ENCODE measurements at places on chromosomes 11 and 22.

- DNase-seq, result no peak
Measured at GRCh38 chr11:11403763-11404725, 51.0 kb upstream of the CSNK2A3 start.

- no peak for DNase-seq
Measured at GRCh38 chr11:92828556-92828955, 140.9 kb upstream of the MTNR1B start.

DNA sequence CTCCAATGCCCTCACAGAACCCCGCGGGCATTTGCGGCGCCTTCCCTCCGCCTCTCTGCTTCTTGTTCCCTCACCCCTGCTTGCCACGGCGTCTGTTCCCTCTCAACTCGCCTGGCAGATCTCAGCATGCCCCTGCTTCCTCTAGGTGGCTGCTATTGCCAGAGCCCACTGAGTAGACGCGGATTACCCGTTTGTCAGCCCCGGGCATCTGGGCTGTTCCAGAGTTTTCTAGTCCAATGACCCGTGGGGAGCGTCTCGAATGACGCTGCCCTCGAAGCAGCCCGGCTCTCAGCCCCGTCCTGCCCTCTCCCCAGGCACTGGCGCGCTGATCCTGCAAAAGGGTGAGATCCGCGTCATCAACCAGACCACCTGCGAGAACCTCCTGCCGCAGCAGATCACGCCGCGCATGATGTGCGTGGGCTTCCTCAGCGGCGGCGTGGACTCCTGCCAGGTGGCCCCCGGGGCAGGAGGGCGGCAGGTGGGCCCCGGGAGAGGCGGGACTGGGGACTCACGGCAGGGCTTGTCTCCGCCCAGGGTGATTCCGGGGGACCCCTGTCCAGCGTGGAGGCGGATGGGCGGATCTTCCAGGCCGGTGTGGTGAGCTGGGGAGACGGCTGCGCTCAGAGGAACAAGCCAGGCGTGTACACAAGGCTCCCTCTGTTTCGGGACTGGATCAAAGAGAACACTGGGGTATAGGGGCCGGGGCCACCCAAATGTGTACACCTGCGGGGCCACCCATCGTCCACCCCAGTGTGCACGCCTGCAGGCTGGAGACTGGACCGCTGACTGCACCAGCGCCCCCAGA is 49.7 kb downstream of the ST14 start:
- no peak for DNase-seq

DNA sequence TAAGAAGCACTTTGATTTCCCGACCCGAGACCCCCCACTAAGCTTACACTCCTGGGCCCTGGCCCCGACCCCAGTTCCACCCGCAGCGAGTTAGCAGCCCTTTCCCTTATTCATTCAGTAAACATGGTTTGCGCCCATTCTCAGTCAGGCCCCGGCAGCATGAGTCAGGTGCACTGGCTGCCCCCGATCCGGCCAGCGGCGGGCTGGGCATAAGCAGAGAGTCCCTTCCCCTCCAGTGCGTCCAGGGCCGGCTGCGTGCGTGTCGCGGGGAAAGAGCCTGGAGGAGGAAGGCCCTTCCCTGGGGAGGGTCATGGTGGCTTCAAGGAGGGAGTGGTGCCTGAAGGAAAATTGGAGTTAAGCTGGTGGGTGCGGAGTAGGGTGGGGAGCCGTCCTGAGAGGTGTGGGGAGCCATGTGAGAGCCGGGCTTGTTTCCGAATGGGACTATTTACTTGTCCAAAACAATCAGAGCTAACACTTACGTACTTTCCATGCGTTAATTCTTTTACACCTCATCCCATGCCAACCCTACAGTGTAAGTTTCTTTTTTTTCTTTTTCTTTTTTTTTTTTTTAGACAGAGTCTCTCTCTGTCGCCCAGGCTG is 657 bp downstream of the IGHMBP2 start:
- DNase-seq, result no peak

DNA sequence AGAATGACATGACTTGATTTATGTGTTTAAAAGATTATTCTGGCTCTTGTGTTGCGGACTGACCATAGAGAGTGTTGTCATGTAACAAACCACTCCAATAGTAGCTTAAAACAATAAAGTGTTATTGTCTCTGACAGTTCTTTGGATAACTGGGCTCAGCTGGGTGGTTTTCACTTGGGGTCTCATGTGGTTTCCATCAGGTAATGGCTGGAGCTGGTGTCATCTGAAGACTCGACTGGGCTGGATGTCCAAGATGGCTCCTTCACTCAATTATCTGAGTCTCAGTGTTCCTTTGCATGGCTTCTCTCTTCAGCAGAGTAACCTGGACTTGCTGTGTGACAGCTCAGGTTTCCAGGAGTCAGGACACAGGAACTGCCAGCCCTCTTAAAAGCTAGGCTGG is 104.3 kb upstream of the NNMT start:
- no peak for DNase-seq

GRCh38 chr11:27061461-27061821 is 20.8 kb downstream of the BBOX1 start:
- no peak for DNase-seq

GRCh38 chr11:35765211-35765610 is 102.6 kb downstream of the TRIM44 start:
- DNase-seq, result no peak

GRCh38 chr22:50605002-50605612 is 4.5 kb downstream of the MAPK8IP2 start:
- no peak for DNase-seq

DNA sequence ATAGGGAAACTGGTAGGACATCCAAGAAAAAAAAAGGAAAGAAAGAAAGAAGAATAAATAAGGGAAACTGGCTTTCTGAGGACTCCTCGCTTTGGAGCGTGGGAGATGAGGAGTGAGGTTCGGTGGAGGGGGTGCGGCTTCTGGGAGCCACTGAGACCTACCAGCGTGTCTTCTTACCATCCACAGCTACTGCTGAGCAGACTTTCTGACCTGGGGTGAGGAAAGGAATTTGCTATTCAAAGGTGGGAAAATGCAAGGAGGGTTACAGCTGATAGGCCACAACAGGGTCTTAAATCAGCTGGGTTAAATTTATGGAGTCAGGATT is 488 bp upstream of the SELENOM start:
- no peak for DNase-seq

GRCh38 chr11:59668188-59668949 is 468 bp downstream of the PATL1 start:
- no peak for DNase-seq

GRCh38 chr11:87281496-87281895 is 243.8 kb downstream of the TMEM135 start:
- no peak for DNase-seq

DNA sequence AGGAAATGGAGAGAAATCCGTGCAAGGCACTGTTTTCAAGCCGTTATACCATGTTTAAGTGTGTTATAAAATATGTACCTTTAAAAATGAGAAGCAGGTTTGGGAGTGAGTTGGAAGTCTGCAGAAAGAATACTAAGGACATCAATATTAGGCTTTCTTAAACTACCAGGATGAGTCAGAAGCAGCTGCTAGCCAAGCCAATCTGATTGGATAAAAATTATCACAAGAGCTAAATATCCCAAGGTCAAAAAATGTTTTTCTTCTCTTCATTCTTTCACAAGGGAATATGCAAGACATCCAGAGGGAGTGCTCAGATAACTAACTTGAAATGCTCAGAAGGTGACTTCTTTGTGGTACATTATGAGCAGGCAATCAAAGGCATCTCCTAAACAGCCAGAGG is 19.3 kb upstream of the CKAP5 start:
- DNase-seq, result no peak

DNA sequence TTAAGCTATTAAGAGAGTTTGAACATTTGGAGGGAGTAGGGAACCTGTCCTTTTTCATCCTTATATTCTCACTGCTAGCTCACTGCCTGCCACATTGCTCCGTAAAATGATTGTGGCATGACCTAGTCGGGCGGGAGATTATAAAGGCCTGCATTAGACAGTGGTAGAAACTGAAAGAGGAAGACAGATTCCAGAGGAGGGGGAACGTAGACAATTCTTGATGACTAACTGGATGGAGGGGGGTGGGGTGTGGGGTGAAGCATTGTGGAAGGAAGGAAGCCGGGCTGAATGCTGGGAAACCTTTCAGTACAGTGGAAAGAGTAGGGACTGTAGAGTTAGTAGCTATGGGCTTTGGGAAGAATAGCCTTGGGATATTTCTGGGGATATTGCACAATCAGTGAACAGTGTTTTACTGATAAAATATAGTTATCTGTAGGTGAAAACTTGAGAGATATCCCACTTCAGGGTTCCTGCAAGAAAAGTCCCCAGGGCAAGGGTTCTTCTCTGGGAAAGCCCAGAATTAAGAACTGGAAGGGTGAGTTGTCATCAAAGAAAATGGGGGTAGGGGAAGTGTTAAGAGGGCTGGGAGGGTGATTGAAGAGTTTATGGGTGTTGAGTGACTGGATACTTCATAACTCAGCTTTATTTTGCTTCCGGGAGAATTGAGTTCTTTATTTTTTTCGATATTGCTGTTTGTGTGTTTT is 2.1 kb downstream of the MED15 start:
- no peak for DNase-seq

GRCh38 chr11:8959546-8960166 is 4.6 kb downstream of the TMEM9B start:
- peak; percentile 5 for DNase-seq

DNA sequence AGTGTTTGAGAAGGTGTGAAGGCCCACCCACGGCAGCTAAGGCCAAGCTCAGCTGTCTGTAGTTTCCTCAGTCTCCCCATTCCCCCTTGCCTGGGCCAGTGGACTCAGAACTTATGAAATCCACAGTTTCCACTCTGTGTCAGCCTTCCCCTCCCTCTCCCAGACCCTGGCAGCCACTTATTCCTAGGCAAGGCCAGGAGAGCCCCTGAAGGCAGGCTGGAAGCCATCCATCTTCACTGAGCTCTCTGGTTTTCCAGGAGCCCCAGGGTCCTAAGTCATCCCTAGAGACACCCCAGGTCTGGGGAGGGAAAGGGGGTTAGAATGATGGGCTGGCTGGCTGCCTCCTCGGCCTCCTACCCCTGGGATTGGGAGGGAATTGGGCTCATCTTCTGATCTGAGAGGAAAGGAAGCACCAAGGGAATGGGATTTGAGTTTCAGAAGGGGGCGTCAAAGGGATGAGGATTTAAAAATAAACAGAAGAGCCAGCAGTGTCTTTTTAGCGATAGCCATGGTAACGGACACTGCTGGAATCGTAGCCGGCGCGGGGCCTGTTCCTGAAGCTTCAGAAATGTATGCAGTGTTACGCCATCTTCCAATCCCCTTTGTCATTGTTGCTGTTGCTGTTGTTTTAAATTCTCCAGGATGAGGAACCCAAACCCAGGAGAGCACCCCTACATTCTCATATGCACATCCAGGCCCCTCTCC is 561.1 kb upstream of the CADM1 start:
- DNase-seq, result no peak

- DNase-seq, result no peak
Measured at GRCh38 chr11:86220653-86221052, 23.9 kb upstream of the EED start.

- DNase-seq, result peak; percentile 11
Measured at GRCh38 chr11:63573881-63574855, 11.0 kb upstream of the PLAAT2 start.

- no peak for DNase-seq
Measured at GRCh38 chr11:124766156-124766555, 4.1 kb upstream of the ESAM start.

DNA sequence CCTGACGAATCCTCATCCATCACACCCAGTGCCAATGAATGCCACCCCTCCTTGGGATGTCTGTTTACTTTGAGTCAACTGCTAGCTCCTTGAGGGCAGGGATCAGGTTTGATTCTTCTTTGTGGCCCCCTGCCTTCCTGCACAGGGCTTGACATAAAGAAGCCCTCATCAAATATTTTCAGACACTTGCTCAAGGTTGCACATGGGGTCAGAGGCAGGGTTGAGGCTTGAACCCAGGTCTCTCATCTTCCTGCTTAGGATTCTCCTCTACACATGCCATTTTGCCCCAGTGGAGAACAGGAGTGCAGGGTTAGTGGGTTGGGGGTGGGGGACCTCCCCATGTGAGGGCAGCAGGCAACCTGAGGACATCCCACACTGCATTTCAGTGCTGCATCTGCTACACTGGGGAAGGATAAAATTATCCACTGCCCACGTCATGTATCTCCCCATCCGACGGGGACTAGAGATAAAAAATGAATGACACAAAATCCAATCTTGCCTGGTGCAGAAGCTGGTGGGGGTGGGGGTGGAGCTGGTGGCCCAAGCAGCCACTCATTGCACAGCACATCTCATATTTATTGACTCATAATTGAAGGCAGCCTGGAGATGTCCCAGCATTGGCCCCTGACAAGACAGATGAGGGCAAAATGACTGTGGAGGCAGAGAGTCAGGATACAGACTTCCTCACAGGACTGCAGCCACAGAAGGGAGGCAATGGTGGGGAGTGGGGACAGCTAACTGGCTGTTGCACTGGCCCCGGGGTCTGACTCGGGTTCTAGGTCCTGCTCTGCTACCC is 41.3 kb downstream of the NEU3 start:
- DNase-seq, result no peak

DNA sequence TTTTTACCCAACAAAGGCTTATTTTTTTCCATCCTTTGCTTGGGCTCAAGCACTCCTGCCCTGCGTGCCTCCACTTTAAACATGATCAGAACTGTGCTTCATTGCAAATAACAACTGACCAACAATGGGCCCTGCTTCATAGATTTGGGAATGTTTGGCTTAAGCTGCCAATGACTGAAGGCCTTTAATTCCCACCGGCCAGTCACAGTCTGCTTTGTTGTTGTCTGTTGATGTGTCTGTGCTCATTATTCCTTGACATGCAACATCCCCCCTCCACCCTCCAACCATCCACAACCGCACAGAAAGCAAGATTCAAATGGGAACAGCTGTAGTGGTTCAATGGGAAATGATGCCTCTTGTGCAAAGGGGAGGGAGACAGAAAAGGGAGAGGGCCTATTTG is 23.0 kb downstream of the PAX6 start:
- DNase-seq, result no peak

- DNase-seq, result no peak
Measured at GRCh38 chr11:125228993-125229392, 64.4 kb downstream of the PKNOX2 start.

- DNase-seq, result no peak
Measured at GRCh38 chr11:9330387-9331384, 16.3 kb upstream of the TMEM41B start.

DNA sequence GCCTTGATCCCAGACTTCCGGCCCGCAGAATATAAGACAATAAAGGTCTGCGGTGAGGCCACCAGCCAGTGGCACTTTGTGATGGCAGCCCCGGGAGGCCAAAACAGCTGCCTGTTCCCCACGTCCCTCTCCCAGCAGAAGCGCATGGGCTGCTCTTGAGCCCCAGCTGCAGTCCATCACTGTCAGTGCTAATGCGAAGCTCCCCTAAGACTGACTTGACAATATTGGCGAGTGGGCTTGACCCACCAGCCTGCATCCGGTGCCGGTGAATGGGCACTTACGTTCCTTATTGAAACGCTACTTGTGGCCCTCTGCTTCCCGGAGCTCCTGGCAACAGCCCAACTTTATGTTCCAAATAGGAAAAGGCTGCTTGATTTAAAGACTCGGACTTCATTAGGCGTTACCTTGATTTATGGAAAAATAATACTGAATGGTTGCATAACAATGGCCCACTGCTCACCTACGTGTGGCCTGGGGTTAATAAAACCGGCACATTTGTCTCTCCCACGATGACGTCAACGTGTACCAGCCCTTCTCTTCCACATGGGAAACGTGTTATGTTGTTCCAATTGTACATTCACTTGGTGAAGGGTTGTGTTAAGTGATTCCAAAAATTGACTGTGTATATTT is 93.4 kb upstream of the SEPTIN5 start:
- no peak for DNase-seq

GRCh38 chr11:70185348-70186055 is 17.6 kb upstream of the FADD start:
- no peak for DNase-seq

GRCh38 chr11:112584672-112585071 is 324.0 kb upstream of the PLET1 start:
- DNase-seq, result no peak

- DNase-seq, result no peak
Measured at GRCh38 chr11:102883141-102883540, 8.4 kb upstream of the MMP12 start.

Measured in DMS 273 treated with DMSO at 0.1 percent for 48 hours (cell line).